ENCODE measurements at places on chromosomes 3 and 15.

GRCh38 chr3:120393761-120394160 is 44.6 kb upstream of the LRRC58 start:
- no peak for DNase-seq

- peak; percentile 44 for DNase-seq
These were observed 134.8 kb downstream of the RBMS3 start for GRCh38 chr3:29415482-29416223.

DNA sequence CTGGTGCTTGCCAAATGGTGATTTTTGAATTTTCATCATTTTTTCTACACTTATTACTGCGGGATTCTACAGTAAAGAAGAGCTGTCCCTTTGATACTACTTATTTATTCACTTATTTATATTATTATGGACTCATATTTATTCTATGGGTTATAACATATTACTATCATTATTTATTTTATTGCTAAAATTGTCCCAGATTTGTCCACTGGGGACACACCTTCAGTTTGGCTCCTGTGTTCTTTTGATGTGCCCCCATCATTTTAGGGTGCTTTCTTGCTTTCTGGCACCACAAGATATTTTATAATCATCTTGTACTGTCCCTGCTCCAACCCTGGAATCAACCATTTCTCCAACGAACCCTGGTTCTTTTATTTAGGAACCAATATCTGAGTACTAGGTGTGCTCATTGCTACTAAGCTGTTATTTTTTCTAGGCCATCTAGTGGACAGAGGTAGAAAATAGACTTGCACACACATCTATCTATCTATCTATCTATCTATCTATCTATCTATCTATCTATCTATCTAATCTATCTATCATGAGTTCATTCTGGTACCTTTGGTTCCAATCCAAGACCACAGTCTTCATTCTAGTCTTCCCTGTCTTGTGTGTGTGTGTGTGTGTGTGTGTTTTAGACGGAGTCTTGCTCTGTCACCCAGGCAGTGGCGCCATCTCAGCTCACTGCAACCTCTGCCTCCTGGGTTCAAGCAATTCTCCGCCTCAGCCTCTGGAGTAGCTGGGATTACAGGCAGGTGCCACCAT is 16.0 kb downstream of the SLC22A14 start:
- DNase-seq: peak; percentile 33

DNA sequence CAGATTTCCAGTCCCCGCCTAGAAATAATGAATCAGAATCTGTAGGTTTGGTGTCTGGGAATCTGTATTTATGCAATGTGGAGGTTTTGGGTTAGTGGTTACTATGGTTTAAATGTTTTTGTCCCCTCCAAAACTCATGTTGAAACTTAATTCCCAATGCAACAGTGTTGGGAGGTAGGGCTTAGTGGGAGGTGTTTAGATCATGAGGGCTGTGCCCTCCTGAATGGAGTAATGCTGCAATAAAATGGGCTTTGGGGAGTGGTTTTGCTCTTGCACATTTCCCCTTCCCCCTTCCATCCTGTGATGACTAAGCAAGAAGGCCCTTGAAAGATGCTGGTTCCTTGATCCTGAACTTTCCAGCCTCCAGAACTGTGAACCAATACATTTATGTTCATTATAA is 9.2 kb upstream of the RFC4 start:
- peak; percentile 68 for DNase-seq

DNA sequence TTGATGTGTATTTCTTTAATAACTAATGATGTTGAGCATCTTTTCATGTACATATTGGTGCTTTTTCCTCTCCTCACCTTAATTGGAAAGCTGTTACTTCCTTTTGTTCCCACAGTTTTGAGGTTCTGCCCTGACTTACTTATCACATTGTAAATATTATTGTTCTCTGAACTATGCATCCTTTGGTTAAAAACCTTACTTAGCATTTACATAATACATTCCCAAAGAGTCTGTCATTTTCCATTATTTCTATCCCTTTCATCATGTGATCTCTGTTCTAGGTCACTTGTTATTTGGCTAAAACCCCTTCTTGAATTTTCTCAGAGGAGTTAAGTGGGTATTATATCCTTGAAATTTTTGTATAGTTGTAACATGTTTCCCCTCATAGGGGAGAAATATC is 33.0 kb downstream of the SLC12A6 start:
- DNase-seq: peak; percentile 86

- peak; percentile 90 for DNase-seq
These were observed 17.8 kb downstream of the TMEM212 start for GRCh38 chr3:171860830-171861535.

- no peak for DNase-seq
These were observed 125.6 kb downstream of the SMAD6 start for GRCh38 chr15:66827698-66828055.

DNA sequence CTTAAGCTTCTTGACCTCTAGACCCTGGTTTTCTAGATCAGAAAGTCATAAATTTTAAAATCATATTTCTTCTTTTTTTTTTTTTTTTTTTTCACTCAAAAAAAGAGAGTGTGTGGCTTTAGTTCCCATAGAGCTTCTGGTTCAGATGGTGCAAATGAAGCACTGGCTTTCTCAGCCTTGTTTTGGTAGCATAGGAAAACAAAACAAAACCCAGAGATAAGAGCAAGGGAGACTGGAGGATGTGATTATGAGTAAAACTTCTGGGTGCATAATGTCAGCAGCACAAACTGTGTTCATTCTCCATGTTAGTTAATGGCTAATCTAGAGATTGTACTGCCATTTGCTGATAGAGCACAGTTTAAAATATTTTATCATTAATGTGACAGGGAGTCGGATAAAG is 55.4 kb downstream of the RARB start:
- peak; percentile 44 for DNase-seq

- DNase-seq: peak; percentile 13
These were observed 2.1 kb downstream of the DZIP1L start for GRCh38 chr3:138113326-138113725.

DNA sequence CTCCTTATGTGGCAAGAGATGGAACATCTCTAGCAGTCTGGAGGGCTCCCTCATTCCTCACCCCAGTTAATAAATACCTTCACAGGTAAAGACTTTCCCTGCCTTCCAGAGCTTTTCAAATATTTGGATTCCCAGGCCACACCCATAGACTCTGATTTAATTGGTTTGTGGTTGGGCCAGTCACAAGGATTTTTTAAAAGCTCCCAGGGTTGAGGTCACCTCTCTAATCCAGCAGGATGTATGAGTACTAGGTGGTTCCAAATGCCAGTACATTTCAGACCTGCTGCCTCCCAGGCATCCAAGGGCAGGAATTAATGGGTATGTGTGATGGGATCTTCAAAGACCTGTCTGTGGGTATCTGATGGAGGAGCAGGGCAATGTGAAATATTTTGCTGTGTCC is 312.8 kb downstream of the CLSTN2 start:
- DNase-seq: no peak

- peak; percentile 88 for DNase-seq
These were observed 5.9 kb upstream of the GRAMD2A start for GRCh38 chr15:72203507-72203837.

GRCh38 chr3:27458929-27459328 is 25.3 kb downstream of the SLC4A7 start:
- DNase-seq: no peak

DNA sequence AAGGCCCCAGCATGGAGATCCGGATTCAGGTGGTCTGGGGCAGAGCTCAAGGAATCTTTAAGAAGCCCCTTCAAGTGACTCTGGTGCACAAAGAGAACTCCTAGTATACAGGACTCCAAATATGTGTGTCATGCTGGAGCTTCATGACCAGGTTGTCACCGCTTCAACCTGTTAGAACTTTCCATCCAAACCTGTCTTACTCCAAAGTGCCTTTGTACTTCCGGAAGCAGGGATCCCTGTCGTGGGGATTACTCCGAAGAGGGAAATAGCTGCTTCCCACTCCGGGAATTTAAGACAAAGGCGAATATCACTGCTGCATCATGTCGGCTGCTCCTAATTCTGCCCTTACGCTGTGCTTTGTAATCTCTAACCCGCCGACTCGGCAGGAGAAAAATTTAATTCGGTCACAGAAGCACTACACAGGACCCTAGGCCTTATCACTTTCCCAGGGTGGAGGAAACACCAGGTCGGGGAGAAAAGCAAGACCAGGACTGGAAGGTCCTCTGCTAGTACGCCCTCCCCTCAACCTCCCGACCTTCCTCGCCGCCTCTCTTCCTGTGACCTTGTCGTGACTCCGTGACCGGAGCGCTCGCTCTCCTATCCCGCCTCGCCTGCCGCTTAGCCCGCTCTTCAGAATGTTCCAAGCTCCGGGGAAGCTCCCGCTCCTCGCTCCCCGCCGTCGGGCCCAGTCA is 730 bp downstream of the HIGD1A start:
- DNase-seq: peak; percentile 32

DNA sequence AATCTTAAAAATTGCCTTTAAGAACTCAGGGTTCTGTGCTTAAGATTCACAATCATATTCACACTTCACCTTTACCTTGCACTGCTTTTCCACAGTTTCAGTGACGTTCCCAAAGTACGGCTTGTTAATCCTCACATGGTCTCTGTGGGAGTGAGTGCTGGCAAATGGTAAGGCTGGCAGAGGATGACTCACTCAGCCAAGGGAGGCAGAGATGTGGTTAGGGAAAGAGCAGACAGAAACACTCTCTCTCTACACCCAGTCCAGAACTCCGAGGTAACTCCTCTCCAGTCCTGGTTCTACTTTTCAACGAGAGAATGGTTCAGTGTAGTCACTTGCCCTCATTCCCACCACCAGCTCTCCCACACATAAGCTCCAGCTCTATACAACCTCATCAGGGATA is 33.1 kb downstream of the RASGRP1 start:
- peak; percentile 78 for DNase-seq

GRCh38 chr3:47780741-47781684 is 680 bp downstream of the SMARCC1 start:
- peak; percentile 36 for DNase-seq

GRCh38 chr3:188310270-188310710 is 156.3 kb downstream of the LPP start:
- no peak for DNase-seq

DNA sequence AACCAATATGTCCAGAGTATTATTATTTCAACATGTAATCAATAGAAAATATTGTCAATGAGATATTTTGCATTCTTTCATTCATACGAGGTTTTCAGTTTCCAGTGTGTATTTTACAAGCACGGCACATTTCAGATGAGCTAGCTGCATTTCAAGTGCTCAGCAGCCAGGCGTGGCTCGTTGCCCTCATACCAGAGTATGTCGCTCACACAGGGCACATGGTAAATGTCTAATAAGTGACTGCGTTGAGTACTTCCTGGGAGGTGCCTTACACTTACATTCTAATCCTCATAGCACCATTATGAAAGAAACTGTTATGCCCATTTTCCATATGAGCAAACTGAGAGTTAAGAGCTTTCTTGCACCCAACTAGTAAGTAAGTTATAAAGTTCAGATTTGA is 47.4 kb downstream of the TMEM266 start:
- DNase-seq: no peak

- no peak for DNase-seq
These were observed 14.5 kb downstream of the GOLIM4 start for GRCh38 chr3:168081171-168081771.

- DNase-seq: peak; percentile 77
These were observed 39.7 kb upstream of the GADL1 start for GRCh38 chr3:30934208-30934550.

DNA sequence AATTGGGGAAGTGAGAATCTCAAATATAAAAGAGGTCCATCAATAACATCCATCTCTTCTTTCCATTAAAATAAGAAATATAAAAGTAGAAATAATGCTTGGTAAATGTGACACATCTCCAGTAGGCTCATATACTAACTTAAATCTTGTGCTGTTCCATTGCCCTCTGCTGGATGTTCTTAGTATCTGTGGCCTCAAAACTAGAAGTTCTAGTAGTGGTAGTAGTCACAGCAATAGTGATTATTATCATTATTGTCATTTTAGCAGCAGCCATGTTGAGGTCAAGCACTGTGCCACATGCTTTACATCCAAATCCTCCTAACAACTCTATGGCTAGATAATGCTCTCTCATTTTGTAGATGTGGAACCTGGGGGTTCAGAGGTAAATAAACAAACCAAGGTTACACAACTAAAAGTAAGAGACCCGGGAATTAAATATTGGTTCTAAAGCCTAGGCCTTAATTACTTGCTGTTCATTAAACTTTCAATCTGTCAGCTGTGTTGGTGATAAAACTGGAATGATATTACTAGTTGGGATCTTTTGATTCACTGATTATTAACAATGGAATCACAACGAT is 20.2 kb upstream of the BTLA start:
- DNase-seq: peak; percentile 59
